ENCODE measurements at places on chromosomes 2 and 18.

- DNase-seq, result no peak
Observed at GRCh38 chr2:179104736-179105135, 54.8 kb upstream of the CCDC141 start.

- no peak for DNase-seq
Observed at GRCh38 chr2:235515821-235516220, 22.0 kb downstream of the AGAP1 start.

- no peak for DNase-seq
Observed at GRCh38 chr2:210795506-210795905, 239.1 kb downstream of the CPS1 start.

- DNase-seq, result no peak
Observed at GRCh38 chr2:202060218-202060617, 12.8 kb upstream of the KIAA2012 start.

- no peak for DNase-seq
Observed at GRCh38 chr2:111208639-111209038, 87.9 kb downstream of the BCL2L11 start.

- no peak for DNase-seq
Observed at GRCh38 chr2:233654501-233654900, 17.2 kb upstream of the UGT1A9 start.
